ENCODE measurements at places on chromosomes 16 and 17.

GRCh38 chr17:81069135-81069645 is 34.2 kb downstream of the BAIAP2 start:
- no peak for DNase-seq

DNA sequence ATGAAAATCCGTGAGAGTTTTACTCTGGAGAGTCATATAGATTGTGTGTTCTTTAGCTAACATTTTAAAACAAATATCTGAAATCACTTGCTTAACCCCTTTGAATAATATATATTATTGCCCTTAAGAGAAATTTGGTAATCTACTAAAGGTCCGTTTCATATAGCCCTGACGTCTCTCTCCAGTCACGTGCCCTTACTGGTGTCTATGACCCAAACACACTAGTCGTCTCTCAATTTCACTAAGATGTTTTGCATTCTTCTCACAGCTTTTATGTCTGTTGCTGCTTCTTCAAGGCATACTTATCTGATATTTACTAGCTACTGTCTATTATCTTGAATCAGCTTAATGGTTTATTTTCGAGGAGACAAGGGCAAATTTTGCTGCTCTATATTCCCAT is 409.9 kb downstream of the KCNJ18 start:
- no peak for DNase-seq

DNA sequence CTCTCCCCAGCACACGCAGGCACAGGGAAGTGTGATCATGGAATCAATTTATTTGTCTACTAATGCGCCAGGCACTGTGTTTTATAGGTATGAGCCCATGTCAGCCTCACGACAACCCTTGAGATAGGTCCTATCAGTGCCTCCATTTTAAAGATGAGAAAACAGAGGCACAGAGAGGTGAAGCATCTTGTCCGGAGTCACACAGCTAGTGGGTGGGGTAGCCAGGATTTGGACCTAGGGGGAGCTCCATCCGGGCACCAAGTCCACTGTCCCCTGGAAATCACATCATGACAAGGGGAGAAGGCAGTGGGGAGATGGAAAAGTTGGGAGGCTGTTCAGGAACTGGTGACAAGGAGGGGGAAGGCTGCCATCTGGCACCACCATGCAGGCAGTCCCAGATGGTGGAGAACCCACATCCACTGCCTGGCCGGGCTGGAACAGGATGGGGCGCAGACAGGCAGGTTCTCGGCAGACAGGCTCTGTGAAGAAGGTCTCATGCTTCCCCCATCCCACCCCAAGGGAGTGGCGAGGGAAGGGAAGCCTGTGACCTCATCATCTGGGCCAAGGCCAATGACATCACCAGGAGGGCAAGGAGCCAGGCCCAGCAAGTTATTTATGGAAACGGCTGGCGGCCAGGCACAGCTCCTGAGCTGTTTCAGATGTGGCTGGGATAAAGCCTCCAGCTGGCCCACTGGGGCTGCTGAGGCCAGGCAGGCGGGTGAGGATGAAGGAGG is 126.0 kb upstream of the SDK2 start:
- DNase-seq, result no peak

- DNase-seq, result no peak
Measured at GRCh38 chr17:69147460-69147859, 5.8 kb upstream of the ABCA6 start.

GRCh38 chr17:55872374-55872773 is 121.5 kb downstream of the PCTP start:
- no peak for DNase-seq

GRCh38 chr16:88976366-88977017 is 515 bp downstream of the CBFA2T3 start:
- no peak for DNase-seq

- no peak for DNase-seq
Measured at GRCh38 chr17:82831041-82831817, 8.6 kb downstream of the ZNF750 start.

- DNase-seq, result no peak
Measured at GRCh38 chr17:65287040-65287439, 149.9 kb downstream of the RGS9 start.

- DNase-seq, result no peak
Measured at GRCh38 chr17:34409352-34409751, 46.3 kb upstream of the CCL1 start.

DNA sequence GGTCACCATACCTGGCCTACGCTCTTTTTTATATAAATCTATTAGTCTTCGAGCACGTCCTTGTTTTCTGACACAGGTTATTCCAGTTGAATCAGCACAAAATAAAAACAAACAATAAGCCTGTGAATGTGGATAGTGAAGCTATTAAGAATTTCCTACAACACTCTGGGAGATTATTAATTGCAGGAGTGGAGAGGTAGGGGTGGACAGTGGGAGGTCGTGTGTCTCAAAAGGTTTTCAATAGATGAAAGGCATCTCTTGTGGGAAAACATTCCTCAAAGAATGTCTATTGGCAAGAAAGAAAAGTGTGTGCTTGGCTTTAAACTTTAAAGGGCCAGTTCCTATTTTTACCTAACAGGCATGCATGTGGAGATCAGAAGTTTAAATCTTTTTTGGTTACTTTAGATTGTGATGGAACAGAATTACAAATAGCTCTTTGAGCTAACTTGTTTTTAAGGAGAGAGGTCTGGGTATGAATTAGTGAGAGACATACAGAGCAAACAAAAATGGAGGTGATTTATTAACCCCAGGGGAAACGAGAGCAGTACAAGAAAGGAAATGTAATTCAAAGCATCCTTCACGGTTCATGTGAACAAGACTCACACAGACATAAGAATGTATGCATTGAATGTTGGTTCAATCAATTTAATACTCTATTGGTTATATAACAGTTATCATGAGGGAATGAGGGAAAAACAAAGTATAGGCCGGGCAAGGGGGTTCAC is 9.0 kb downstream of the SMYD4 start:
- no peak for DNase-seq

GRCh38 chr17:19418251-19418992 is 7.4 kb downstream of the RNF112 start:
- DNase-seq, result peak; percentile 18

DNA sequence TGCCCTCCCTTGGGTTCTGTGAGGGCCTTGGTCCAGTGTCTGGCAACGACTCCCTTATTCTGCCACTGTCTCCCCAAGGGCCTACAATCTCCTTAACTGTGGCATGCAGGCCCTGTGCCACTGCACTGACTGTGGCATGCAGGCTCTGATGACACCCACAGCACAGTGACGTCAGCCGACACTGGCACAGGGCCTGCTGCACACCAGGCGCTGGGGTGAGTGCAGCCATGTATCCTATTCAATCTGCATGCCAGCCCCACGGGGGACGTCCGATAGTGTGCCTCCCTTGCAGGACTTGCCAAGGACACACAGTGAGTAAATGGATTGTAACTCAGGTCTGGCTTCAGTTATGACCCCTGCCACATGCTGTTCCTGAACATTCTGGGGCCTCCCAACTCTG is 39.8 kb upstream of the RASD1 start:
- no peak for DNase-seq

DNA sequence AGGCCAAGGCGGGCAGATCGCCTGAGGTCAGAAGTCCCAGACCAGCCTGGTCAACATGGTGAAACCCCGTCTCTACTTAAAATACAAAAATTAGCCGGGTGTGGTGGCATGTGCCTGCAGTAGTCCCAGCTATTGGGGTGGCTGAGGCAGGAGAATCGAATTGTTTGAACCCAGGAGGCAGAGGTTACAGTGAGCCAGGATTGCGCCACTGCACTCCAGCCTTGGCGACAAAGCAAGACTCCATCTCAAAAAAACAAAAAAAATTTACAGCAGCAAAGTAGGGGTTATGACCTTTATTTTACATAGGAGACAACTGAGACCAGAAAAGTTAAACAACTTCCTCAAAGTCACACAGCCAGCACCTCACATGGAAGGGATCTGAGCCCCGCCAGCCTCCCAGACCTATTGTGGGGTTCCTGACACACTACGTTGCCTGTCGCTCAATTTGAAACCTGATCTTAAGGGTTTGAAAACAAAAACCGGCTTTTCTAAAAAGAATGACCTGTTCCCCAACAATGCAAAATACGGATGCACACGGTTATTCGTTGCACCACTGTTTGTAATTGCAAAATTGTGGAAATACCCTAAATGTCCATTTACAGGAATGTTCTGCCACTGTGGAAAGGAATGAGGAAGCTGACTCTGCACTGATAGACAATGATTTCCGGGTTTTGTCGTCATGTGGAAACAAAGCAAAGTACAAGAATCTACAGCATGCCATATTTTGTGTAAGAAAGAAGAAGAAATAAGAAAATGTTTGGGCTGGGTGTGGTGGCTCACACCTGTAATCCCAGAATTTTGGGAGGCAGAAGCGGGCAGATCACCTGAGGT is 77.2 kb downstream of the CNGB1 start:
- no peak for DNase-seq

GRCh38 chr17:74780443-74781238 is 4.5 kb upstream of the NAT9 start:
- no peak for DNase-seq

DNA sequence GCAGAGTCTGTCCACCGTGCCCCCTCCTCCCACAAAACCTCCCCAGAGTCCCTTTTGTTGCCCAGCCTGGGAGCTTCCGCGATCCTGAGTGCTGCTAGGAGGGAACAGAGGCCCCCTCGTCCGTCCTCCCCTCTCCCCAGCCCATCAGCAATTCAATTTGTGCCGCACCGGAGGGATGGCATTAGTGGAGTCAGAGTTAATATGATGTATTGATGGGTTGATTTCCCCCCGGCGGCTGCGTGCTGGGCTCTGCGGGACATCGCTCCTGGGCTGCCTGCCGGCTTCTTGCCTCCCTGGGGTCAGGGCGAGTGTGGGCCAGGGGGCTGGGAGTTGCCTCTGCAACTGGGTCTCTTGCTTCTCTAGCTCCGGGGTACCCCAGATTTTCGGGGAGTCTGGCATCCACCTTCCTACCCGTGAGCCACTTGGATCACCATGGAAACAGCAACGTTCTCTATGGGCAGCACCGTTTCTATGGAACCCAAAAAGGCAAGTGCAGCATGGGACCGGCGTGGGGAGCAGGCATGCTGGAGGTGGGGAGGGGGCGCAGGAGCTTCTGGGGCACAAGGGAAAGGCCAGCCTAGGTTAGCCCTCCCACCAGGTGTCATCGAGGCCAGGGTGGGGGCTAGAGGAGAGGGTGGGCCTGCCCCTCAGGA is 42.9 kb downstream of the BAHCC1 start:
- no peak for DNase-seq

- DNase-seq, result no peak
Measured at GRCh38 chr17:7631398-7632380, 1.8 kb downstream of the SHBG start.

DNA sequence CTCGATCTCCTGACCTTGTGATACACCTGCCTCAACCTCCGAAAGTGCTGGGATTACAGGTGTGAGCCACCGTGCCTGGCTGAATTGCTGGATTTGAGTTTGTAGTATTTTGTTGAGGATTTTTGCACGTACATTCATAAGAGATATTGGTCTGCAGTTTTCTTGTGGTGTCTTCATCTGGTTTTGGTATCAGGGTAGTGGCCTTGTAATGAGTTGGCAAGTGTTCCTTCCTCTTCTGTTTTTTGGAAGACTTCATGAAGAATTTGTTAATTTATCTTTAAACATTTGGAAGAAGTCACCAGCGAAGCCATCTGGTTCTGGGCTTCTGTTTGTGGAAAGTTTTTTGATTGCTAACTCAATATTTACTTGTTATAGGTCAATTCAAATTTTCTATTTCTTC is 26.9 kb downstream of the SPNS3 start:
- DNase-seq, result no peak

GRCh38 chr17:7686222-7687071 is 843 bp downstream of the TP53 start:
- DNase-seq, result peak; percentile 71

DNA sequence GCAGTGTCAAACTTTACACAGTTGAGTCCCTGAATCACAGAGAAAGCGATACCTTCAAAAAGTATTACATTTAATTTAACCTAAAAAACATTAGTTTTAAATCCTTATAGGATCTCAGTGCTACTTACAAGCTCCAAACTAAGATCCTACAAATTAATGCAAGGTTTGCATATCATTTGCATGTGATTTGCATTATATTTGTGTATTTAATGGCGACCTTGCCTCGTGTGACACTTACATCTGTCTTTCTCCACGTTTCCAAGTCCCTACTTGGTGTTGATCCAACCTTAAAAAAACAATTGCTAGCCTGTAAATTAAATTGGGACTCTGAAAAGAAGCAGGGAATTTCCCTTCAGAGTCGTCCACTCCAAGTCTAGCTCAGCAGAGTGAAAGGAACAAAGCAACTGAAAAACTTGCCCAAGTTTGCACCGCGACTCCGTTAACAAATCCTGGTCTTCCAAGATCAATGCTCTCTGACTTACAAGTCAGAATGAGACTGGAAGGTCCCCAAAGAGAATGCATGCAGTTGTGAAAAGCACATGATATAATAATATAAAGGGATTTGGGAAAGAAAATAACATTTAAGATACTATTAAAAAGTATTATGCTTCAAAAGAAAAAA is 739 bp upstream of the FAM117A start:
- DNase-seq, result no peak

GRCh38 chr17:74833501-74834377 is 25.9 kb downstream of the GRIN2C start:
- DNase-seq, result no peak

DNA sequence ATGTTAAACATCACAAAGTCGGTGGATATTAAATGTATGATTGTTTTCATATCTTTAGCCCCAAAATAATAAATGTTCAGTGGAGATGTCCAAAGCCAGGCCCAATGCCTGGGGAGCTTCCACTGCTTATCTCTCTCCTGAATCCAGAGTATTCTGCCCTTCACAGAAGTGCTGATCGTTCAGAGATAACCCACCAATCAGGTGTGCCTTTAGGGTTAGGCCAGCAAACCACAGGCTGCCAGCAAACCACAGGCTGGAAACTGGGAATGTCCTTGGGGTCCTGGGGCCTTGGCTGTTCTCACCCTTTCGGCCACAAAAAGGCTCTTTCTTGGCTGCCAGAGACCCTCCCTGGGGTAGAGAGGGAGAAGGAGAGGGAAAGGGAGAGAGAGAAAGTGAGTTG is 33.9 kb downstream of the NXN start:
- no peak for DNase-seq

GRCh38 chr17:47087093-47087492 is 102.0 kb downstream of the CDC27 start:
- no peak for DNase-seq

GRCh38 chr16:52526116-52526828 is 20.7 kb downstream of the TOX3 start:
- no peak for DNase-seq

DNA sequence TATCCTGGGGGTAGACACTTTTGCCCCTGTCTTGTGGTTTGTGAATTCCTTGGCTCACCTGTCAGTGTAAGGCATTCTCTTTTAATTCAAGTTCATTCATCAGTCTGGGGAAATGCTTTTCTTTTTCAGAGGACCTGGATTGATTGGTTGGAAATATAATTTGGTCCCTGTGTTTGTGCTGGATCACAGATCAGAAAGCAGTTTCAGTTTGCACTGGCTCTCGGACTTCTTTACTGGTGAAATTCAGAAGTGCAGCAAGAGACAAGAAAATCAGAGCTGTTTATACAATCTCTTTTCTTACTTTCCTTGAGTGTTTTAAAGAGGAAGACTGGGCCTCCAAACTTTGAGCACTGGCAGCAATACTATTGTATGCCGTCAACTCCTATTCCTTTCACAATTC is 161.8 kb upstream of the KCNJ16 start:
- DNase-seq, result no peak
